ENCODE measurements at places on chromosomes 7 and 10.

DNA sequence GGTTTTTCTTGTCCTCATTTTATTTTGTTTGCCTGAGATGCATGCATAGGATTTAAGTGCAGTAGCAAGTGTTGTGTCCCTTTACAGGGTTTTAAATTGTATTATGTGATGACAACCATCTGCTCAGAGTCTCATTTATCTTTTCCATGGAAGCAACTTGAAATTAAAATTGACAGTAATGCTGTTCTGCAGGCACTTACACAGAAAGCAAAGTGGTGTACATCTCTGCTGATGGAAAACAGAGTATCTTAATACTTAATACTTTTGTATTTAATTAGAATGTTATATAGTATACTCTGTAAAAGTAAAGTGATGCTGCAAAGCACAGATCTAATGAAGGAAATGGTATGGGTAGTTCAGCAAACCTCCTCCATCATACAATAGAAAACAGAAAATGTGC, 482.9 kb downstream of the POM121L12 start:
- DNase-seq: no peak

DNA sequence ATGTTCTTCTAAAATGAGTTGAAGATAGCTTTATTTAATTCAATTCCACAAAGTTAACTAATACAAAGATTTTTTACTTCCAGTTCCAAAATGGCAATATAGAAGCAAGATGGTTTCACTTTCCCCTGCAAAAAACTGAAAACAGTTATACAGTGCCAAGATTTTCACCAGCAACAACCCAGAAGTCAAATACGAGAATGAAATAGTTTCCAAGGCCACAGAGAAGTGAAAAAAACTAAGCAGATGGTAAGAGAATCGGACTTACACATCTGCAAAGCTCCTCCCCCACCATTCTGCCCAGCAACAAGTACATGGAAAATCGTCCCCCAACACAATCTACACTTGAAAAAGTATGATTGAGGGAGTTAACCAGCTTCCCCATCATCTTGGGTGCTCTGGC, 30.3 kb upstream of the KEL start:
- no peak for DNase-seq

DNA sequence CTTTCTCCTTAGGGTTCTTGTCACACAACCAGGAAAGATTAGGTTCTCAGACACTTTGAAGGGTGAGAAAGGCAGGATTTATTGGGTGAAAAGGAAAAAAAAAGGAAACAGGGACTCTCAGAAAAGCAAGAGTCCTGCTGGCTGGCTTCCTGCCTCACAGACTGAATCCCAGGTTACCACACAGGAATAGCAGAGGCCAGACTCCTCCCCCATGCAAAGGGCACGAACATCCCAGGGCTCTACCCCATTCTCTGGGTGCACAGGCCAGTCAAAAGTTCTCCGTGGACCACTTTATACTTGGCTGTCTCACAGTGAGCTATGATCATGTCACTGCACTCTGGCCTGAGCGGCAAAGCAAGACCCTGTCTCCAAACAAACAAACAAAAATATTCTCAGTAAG, 42.6 kb downstream of the HOXA1 start:
- DNase-seq: no peak

DNA sequence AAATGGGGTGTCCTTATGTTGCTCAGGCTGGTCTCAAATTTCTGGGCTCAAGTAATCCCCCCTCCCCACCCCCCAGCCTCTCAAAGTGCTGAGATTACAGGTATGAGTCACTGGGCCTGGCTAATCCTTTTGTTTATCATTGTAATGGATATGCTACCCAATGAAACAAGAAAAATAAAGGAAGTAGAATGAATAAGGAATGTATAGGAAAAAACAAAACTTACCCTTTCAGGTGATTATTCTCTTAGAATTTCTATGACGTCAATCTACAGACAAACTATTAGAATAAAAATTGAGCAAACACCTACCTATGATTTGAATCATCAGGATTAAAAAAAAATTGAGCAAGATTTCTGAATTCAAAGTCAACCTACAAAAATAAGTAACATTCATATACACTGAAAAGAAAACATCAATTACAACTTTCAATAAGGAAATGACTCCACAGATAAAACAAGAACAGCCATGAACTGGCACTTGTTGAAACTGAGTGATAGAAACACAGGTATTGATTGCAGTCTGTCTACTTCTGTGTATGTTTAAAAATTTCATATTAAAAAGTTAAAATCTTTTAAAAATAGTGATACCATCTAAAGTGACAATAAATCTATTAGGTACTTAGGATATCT, 12.2 kb downstream of the ADAM12 start:
- no peak for DNase-seq

DNA sequence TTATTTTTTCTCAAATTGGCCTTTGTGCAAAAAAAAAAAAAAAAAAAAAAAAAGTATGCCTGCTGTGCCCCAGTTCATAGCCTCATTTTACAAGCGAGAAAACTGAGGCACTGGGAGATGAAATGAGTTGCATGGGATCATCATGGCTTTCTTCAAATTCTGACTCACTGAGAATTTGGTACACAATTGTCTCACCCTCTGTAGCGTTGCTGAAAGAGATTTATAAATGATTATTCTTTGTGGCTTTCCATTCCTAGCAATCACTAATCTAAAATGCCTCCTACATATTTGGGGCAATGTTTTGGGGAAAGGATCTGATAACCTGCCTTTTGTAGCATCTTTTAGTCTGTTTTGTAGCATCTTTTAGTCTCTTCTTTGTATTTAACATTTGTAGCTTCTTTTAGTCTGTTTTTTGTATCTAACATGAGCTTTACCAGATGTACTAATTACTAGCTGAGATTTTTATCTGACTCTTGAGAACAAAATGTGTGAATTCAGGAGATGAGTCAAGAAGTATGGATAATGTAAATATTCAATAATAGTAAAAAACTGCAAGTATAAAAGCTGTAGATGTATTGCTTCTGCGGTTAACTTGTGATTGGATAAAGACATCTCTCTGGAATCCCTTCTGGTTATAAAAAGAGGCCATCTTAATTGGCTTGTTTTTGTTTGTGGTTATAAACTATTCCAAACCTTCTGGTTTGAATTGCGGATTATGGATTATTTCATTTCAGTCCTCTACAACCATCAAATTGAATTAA, 161.4 kb downstream of the ARID5B start:
- no peak for DNase-seq

DNA sequence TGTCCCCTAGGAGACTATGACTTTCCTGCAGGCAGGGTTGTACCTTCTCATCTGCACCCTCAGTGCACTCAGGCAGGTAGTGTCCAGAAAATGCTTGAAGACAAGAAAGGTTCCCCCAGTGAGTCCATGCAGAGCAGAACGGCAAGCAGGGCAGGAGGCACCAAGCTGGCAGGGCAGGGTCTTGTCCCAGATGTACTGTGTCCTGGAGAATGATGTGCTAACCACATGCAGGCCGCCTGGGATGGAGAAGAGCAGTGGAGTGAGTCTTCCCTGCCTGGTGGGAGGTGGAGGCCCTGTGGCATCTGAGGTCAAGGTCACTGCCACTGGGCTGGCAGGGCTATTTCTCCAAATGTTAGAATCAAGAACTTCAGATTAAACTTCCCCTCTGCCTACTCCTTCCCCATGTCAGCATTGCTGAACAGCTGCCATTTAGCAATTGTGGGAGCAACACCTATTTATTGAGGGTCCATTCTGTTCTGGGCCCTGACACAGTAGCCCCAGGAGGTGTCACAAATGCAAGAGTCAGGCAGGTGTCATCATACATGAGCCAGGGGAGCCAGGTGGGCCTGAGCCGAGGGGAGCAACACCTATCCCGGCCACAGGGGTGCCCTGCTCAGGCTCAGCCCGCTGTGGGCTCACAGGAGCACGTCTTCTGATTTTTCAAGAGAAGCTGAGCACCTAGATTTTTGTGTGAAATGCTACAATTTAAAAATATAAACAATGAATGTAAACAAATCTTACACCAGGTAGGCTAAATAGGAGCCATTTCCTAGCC, 34.1 kb downstream of the PTPRE start:
- DNase-seq: no peak

DNA sequence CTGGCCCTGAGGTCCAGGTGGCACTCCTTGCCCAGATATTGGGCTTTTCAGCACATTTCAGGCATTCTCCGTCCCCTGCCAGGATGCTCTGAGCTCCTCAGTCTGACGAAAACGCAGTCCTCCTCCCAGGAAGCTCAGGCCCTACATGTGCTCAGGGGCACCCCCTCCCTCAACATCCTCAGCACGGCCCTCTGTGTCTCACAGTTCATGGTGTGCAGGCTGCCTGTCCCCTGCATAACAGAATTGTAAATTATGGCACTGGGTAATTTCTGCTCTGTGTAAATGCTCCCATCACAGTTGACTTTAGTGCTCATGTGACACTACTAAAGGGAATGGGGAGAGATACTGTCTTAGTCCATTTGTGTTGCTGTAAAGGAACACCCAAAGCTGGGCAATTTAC, 563.8 kb downstream of the DNAJB6 start:
- no peak for DNase-seq

DNA sequence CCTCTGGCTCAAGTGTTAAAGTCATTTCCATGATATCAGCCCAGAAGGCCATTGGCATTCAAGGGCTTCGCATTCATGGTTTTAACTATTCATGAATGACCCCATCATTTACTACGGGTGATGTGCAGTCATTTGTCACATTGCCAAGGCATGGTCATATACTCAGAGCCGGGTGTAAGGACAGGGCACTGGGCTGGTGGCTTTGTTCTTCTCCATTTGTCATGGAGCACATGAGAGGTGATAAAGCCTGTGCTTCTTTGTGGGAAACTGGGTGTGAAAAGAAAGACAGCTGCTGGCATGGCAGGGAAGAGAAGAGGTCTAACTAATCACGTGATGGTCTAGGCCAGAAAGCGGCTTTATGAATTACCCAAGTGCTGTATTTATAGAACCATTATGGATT, 132.2 kb upstream of the PLXNA4 start:
- no peak for DNase-seq

DNA sequence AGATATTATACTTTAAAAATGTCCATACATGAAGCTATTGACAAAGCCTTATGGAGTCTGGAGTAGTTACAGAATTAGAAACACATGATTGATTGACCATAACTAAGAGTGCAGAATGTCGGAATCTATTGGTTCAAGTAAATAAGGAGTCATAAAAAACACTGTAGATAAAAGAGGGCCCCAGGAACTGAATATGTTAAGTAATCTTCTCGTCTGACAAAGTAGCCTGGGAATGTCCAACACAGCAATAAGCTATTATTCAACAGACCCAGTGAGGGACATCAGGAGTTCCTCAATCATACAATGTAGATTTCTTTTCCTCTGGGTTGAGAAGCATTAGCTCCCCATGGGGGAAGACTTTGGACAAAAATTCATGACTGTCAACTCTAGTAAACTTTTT, 782.0 kb downstream of the SUGCT start:
- no peak for DNase-seq

DNA sequence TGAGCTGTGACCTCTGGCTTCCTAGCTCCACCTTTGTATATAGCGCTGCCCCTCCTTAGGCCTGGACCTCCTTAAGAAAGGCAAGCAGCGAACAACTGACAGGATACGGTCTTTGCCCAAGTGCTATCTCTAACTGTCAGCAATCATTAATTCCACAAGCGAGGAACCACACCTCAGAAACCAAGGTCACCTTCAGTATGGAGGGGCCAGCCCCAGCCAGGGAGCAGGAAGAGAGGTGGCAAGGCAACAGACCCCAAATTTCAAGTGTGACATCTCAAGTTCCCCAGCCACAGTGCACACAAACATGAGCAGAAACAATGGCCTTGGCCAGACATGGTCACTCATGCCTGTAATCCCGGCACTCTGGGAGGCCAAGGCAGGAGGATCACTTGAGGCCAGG, 4.8 kb upstream of the AOC1 start:
- no peak for DNase-seq

DNA sequence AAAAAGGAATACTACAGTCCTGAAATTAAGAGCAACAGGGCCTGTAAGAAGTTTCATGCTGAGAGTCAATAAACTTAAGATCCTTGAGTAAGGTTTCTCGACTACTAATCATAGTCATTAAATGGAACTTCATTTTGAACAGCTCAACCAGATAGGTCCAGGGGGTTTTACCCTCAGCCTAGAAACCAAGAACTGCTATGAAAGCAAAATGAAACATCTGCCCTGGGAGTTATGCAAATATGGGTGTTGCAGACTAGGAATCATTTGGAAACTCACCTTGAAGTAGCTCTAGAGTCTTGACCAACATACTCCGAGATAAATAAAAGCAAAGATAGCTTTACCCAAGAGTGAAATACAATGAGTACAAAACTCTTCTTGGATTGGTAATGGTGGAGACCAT, 128.0 kb downstream of the HGF start:
- no peak for DNase-seq

DNA sequence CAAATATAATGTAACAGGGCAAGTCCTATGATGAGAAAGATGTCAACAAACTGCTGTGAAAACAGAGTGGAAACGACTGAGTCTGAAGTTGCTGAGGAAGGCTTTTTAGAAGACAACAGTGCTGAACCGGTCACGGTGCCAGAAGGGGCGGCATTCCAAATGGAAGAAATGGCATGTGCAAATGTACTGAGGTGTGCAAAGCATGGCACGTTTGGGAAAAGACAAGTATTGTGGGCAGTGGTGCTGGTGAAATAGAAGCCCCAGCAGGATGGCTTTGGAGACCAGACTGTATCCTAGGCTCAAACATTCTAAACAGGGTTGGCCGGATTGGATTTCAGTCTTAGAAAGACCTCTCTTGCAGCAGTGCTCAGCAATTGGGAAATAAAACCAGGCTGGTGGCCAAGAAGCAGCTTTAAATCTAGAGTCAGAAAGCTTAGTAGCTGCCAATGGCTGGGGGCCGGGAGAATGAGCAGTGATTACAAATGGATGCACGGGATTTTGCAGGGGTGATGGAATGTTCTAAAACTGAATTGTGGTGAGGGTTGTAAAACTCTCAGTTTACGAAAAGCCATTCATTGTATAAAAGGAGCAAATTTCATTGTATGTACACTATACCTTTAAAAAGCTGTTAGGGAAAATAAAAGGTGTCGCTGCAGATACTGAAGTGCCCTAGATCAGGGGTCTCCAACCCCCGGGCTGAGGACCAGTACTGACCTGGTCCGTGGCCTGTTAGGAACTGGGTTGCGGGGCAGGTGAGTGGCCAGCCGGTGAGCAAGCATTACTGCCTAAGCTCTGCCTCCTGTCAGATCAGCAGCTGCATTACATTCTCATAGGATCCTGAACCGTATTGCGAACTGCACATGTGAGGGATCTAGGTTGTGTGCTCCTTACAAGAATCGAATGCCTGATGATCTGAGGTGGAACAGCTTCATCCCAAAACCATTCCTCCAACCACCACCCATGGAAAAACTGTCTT, 141.6 kb downstream of the HIBADH start:
- peak; percentile 24 for DNase-seq

All from omental fat pad (tissue), 4 donors.